Right ventricle myocardium inferior (tissue), 1 donor: ENCODE measurements at places on chromosomes 6 and 20. TPM values are rescaled to one million over a fixed set of nuclear protein-coding genes. Genes with fewer than 3 reads are reported as not detected.
A peak's percentile ranks its signal among the peaks of the same experiment; 100 is the strongest.

- no peak for DNase-seq
Measured at GRCh38 chr6:164010441-164011103, 596.1 kb downstream of the QKI start.

- peak; percentile 48 for DNase-seq
Measured at GRCh38 chr20:6040958-6041807, 12.7 kb downstream of the LRRN4 start.

The GTSF1L gene
- not detected for total RNA-seq

The TNXB gene
- total RNA-seq = 73.3 TPM

GRCh38 chr6:162706232-162706631, 21.3 kb downstream of the PRKN start:
- peak; percentile 88 for DNase-seq

- no peak for DNase-seq
Measured at GRCh38 chr20:2778602-2779321, 21.7 kb downstream of the CPXM1 start.

GRCh38 chr6:17086469-17086868, 15.4 kb upstream of the STMND1 start:
- peak; percentile 56 for DNase-seq

- DNase-seq = no peak
Measured at GRCh38 chr6:151092591-151092990, 147.2 kb upstream of the AKAP12 start.

GRCh38 chr6:137832110-137832509, 34.9 kb upstream of the TNFAIP3 start:
- no peak for DNase-seq

The CCN6 gene
- total RNA-seq = not detected

DNA sequence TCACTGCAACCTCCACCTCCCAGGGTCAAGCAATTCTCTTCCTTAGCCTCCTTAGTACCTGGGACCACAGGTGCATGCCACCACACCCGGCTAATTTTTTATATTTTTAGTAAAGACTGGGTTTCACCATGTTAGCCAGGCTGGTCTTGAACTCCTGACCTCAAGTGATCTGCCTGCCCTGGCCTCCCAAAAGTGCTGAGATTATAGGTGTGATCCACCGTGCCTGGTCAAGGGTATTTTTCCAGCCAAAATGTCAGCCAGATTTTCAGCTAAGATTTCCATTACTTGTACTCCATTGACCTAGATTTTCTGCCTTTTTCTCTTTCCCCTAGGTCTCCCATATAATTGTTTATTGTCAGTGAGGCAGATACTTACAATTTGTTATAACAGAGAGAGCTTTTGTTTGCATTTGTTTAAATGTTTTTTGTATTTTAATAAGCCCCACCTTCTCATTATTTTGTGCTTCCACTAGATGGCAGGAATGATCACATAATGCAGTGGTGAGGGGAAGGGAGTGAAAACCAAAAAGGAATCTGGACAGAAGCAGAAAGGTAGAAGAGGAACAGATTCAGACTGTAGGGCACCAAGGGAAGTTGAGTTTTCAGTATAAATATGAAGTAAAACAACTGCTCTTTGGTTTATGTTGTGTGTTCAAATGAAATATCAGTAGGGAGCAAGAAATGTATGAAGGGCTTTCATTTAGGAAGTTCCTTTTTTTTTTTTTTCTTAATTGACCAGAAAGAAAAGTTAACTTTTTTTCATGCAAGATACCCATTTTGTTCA, 29.7 kb downstream of the RPF2 start:
- no peak for DNase-seq

GRCh38 chr6:105740946-105741645, 338.2 kb upstream of the PREP start:
- DNase-seq = no peak

The RAET1E gene
- 0.27 TPM for total RNA-seq

The KHDC1L gene
- not detected for total RNA-seq

GRCh38 chr6:73349311-73349710, 4.8 kb downstream of the DPPA5 start:
- no peak for DNase-seq

DNA sequence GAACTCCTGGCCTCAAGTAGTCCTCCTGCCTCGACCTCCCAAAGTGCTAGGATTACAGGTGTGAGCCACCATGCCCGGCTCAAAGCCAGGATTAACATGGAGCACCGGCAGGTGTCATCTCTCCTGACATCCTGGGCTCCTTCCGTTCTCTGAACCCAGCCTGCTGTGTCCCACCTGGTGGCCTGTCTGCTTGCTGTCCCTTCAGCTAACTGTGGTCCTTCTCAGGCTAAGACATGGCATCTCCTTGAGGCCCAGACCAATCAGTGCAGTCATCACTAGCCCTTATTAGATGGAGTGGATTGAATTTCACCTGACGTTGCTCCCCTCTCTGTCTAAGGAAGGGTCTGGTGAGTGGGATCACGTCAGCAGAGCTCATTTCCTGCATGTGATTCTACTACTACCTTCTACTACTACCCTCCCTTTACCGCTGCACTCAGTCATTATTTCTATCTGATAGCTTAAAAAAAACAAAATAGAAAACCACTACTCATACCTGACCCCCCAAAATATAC, 28.0 kb upstream of the SYNJ2 start:
- no peak for DNase-seq

- DNase-seq = no peak
Measured at GRCh38 chr6:5034736-5035135, 30.9 kb upstream of the RPP40 start.

GRCh38 chr6:89950879-89951391, 56.7 kb downstream of the GJA10 start:
- DNase-seq = no peak

DNA sequence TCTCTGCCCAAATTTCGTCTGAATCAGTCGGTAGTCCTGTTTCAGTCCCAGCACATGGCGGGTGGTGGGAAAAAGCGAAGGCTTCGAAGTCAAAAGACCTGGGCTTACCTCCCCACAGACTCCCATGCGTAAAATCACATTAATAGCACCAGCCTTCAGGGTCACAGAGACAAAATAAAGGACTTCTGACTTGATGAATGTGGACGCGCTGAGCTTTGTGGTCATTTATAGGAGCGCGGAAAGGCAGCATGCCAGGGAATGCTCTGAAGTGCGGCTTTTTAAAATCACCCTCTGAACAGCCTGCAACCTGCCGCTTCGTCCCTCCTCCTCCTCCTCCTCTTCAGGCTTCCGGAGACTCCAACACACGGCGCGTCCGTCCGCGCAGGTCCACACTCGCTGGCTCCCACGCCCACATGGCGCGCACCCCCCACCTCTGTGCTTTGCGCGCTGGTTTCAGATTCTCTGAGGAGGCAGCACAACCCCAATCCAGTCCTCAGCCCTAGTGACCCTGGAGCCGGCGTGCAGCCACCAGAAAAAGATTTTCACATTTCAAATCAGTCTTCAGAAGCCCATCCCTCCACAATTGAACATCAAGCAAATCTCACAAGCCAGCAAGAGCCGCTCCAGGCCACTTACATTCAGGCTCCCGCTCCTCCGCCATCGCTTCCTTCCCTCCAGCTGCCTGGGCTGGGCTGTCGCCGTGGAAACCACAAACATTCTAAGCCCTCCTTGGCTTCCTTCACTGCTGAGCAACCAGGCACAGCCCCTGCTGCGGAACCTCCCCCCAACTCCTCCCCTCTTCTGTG, at the start of gene C6orf118:
TSS of gene C6orf118 (minus strand) at position 680 of the 806 bp plus-strand sequence. CDS start at position 661, 19 bp downstream.
- peak; percentile 75 for DNase-seq

GRCh38 chr6:108914235-108915022, 66.2 kb downstream of the ARMC2 start:
- no peak for DNase-seq

DNA sequence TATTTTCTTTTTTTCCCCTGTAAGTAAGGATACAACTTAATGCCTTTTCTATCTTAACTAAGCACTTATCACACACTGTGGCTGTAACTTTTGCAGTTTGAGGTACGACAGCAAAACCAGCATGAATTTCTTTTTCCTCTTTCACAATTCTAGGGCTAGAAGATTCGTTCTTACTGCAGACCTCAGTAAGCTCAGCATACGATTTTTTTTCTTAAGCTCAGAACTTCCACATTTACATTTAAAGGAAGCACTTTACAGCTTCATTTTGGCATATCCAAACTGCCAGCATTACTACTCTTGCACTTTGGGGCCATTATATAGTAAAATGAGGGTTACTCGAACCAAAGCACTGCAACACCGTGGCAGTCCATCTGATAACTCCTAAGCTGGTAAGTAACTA, 889 bp upstream of the CHMP4B start:
- DNase-seq = no peak

- no peak for DNase-seq
Measured at GRCh38 chr20:37714978-37715672, 21.3 kb downstream of the CTNNBL1 start.

The KCNK5 gene
- 0.60 TPM for total RNA-seq

DNA sequence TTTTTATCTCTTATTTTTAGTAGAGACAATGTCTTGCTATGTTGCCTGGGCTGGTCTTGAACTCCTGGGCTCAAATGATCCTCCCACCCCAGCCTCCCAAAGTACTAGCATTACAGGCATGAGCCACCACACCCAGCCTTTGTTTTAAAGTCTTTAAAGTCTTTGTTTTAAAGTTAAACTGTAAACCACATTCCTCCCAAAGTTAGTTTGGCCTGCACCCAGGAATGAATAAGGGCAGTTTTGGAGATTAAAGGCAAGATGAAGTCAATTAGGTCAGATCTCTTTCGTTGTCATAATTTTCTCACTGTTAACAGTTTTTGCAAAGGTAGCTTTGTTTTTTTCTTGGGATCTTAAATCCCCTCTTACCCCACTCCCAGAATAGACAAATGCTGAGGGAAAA, 63.8 kb downstream of the UBR2 start:
- DNase-seq = no peak

DNA sequence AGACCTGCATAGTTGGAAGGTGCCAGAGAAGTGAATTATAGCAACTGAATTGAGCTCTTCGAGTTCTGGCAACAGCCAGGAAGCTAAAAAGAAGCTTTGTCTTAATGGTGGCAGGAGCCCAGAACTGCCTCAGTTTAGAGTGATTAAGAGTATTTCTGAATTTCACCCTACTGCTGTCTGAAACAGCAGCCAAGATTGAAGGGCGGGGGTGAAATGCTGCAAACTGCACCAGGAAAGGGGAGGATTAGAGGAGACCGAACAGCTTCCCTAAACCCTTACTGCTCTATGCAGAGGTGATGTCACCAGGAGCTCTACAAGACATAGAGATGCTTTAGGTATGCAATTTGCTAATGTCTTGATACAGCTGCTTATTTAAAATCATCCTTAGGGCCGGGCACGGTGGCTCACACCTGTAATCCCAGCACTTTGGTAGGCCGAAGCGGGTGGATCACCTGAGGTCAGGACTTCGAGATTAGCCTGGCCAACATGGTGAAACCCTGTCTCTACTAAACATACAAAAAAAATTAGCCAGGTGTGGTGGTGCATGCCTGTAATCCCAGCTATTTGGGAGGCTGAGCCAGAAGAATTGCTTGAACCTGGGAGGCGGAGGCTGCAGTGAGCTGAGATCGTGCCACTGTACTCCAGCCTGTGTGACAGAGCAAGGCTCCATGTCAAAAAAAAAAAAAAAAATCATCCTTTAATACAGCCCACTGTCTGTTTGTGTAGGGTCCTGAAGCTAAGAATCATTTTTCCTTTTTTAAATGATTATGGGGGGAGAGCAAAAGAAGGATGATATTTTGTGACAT, 91.7 kb upstream of the IYD start:
- DNase-seq = no peak

The THBD gene
- 17.4 TPM for total RNA-seq

- DNase-seq = no peak
Measured at GRCh38 chr6:124927806-124928205, 34.4 kb upstream of the RNF217 start.

- no peak for DNase-seq
Measured at GRCh38 chr6:89132057-89132456, 13.8 kb upstream of the PM20D2 start.

DNA sequence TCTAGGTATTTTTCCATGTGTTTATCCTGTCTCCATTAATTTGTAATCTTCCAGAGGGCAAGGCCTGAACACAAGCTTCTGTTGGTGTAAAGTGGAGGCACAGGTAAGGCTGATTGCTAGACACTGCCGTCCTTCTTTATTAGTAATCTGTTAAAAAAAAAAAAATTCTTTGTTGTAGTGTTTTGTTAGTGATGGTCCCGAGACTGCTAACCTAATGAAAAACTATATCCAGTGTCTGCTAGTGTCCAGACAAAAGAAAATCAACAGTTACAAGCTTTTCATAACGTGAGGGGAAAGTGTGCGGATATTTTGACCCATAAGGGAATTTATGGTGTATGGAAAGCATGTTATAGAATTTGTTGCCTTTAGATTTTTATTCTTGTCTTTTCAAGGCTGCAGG, 4.2 kb upstream of the HIVEP1 start:
- DNase-seq = no peak

- no peak for DNase-seq
Measured at GRCh38 chr20:48760403-48760983, 67.3 kb downstream of the PREX1 start.

The KCNK16 gene
- total RNA-seq = not detected

DNA sequence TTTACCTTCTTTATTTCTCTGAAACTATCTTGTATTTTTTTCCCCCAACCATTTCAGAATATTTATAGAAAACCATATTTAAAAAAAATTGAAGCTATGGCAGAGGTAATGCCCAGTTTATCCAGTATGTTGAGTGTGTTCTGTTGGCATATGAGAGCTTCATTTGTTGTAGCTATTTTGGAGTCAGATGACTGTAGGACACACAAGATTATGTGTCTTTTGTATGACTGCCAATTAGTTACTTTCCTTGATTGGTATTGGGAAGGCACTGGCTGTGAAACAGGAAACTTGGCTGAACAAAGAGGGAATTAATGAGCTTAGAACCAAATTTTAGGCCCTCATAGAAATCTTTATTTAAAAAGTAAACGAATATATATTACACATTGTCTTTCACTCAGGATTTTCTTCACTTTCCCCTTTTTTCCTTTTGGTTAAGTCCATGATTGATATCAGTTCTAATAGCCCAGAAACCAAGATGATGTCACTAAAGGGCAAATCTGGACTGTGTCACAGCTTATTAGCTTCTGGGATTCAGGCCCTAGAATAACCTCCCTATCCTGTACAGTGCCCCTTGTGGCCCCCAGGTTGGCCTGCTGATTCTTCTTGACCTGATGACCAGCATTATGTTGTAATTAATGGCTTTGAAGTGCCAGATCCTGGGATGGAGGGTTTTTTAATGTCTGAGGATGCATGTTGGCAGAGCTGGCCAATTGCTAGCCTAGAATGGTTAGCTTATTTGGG, 10.1 kb downstream of the CDC5L start:
- no peak for DNase-seq

- no peak for DNase-seq
Measured at GRCh38 chr6:56353860-56354259, 106.5 kb upstream of the COL21A1 start.

DNA sequence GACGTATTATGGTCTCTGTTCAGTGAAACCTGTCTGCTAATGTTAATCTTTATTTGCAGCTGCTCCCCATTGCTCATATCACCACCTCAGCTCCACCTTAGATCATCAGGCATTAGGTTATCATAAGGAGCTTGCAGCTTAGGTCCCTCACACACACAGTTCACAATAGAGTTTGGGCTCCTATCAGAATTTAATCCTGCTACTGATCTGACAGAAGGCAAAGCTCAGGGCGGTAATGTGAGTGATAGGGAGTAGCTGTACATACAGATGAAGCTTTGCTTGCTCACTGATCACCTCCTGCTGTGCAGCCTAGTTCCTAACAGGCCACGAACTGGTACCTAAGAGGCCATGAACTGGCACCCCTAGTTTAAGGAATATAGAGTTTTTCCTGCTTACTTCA, 989.7 kb downstream of the EYS start:
- DNase-seq = no peak

GRCh38 chr20:57824909-57825308, 115.1 kb upstream of the PMEPA1 start:
- DNase-seq = no peak

The HRH3 gene
- not detected for total RNA-seq

The CTAGE9 gene
- not detected for total RNA-seq

GRCh38 chr6:108071736-108072276, 2.7 kb downstream of the OSTM1 start:
- DNase-seq = no peak
